ENCODE measurements at places on chromosomes 11 and 22.

GRCh38 chr11:73384872-73385689 lies 8.9 kb downstream of the RELT start:
- DNase-seq: peak; percentile 84

- no peak for DNase-seq
These were observed 36.4 kb downstream of the PACSIN2 start for GRCh38 chr22:42978453-42979103.

DNA sequence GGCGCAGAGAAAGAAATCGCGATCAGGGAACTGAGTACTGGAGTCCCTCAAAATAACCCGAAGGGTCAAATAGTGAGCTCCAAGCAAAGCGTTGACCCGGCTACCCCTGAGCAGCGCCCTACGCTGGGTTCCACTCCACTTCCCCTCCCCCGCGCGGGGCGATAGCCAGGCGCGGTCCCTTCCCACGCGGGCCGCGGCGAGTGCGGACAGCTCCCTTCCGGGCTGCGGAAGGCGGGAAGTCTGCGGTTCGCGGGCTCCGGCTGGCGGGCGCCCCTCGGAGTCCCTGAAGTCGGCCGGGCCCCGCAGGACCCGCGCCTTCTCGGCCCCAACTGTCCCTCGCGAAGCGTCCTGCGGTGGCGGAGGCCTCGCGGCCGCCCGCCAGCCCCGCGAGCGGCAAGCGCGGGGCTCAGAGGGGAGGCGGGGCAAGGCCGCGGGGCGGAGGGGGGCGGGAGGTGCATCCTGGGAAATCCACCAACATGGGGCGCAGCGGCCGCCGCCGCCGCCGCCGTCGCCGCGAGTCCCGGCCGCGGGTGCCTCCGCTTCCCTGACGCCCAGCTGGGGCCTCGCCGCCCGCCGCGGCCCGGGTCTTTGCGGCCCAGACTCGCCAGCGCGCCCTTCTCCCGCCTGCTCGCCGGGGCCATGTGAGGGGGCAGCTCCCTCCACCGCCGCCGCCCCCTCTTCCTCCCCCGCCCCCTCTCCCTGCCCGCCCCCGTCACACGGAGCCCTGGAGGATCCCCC lies at the start of gene QSER1:
Gene QSER1 (plus strand): TSS at position 457 of the 738 bp plus-strand sequence. CDS start 315 bp downstream, outside the sequence.
- peak; percentile 77 for DNase-seq

- no peak for DNase-seq
These were observed at the start of gene MYO7A for GRCh38 chr11:77127920-77128691. Gene MYO7A (plus strand): TSS chr11:77128246. CDS start chr11:77130635, 2,389 bp downstream.

DNA sequence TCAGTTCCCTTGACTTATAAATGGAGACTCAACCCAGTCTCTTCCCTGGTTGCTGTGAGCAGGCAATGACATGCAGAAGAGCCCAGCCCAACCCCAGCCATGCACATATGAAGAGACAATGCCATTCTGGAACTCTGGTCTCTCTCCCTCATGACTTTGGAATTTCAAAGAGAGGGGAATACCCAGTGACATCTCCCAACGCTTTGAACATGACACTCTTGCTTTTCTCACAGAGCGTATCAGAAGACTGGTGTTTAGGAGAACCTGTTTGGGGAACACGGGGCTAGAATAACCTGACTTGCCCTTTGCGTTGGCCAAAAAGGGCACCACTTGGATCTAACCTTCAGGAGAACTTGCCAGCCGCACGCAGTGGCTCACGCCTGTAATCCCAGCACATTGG lies 12.9 kb downstream of the RANGAP1 start:
- DNase-seq: no peak

DNA sequence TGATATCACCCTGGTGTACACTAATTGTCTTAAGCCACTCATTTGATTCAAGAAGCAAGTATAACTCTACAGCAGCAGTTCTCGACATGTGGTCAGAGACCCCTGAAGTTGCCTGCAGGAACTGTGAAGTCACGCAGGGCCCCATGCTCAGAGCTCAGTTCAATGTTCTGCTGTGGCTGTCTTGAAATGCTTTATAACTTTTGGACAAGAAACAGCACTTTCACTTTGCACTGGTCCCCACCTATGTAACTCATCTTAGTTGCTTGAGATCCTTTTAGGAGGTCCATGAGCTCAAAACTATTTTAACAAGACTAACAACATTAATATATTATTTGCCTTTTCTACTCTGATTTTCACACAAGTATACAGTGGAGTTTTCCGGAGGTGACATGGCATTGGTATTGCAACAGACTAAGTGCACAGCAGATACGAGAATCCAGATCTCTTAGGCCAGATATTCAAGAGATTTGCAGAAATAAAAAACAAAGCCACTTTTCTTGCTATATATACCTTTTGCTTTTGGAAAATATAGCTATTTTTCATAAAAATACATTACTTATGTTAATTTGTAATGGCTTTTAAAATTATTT lies 64.8 kb downstream of the PRR5L start:
- DNase-seq: no peak

DNA sequence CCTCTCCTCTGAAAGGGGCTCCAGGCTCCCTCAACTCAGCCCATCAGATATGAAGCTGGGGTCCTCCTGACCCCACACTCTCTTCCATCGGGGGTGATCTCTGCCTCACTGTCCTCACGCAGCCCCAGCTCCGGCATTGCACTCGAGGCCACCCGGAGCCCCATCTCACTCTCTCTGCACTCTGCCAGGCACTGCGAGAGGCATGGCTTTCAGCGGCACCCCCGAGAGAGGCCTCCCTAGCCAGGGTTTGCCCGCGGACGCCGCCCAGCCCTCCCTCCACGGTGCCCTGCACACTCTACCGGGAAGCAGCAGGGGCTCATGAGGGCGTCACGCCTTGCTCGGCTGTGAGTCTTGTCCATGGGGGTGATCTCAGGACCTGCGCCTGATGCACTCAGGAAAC lies 436.2 kb downstream of the BRD1 start:
- no peak for DNase-seq

GRCh38 chr11:28346721-28347120 lies 238.5 kb downstream of the METTL15 start:
- DNase-seq: no peak

GRCh38 chr22:24128631-24129262 lies 52.5 kb upstream of the SUSD2 start:
- no peak for DNase-seq

DNA sequence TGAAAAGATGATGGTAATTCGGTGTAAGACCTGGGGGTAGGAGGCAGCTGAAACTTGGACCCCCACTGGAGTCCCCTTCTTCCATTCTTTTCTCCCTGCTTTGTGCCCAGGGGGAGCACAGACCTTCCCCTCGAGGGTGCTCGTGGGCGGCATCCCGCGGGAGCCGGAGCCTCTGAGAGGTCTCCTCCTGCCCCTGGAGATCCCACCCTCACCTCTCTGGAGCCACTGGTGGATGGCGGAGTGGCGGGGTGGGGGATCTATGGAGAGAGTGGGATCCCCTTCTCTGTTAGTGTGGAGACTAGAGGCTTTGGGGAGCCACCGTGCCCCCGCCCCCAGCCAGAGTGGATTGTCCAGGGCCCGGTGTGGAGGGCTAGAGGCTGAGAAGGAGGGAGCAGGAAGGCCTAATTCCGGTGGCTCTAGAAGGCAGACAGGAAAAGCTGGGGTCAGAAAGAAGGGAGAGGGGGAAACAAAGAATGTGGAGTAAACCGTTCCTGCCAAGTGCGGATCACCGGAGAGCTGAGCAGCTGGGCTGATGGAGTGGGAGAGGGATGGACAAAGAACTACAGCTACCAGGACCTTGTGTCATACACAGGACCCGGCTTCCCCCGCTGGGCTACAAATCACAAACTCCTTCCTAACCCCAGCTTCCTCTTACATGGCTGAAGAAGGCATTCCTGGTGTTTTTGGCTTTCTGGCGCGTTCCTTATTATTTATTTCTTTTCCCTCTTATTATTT lies 41.9 kb downstream of the KCNJ1 start:
- DNase-seq: no peak

GRCh38 chr11:46338988-46339666 lies 8.1 kb upstream of the DGKZ start:
- no peak for DNase-seq

GRCh38 chr22:39959640-39960447 lies at the start of gene TMA7B:
Gene TMA7B (plus strand): TSS chr22:39960397. CDS start chr22:39964375, 3,978 bp downstream.
- DNase-seq: no peak

DNA sequence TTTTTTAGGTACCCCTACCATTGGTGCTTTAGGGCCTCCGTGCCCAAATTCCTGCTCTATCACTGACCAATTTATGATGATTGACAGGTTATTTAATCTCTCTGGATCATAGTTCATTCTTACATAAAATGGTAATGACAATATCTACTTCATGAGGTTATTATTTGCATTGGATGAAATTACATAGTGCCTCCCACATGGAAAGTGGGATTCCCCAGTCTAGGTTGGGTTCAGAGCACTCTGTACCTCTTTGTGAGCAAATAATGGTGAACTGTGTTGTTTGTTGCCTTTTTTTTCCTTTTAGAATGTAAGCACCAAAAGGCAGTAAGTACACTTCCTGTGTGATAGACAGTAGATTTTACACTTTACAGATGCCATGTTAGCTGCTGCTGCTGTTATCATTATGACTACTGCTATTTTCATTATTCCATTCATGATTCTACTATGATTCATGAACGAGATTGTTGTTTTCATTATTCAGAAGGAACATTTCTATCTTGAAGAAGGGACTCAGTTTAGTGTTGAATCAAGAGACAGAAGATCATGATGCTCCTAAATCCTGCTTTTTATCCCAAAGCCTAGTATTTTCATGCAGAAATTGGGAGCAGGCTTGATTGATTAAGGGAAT lies 100.8 kb downstream of the ALX4 start:
- no peak for DNase-seq

DNA sequence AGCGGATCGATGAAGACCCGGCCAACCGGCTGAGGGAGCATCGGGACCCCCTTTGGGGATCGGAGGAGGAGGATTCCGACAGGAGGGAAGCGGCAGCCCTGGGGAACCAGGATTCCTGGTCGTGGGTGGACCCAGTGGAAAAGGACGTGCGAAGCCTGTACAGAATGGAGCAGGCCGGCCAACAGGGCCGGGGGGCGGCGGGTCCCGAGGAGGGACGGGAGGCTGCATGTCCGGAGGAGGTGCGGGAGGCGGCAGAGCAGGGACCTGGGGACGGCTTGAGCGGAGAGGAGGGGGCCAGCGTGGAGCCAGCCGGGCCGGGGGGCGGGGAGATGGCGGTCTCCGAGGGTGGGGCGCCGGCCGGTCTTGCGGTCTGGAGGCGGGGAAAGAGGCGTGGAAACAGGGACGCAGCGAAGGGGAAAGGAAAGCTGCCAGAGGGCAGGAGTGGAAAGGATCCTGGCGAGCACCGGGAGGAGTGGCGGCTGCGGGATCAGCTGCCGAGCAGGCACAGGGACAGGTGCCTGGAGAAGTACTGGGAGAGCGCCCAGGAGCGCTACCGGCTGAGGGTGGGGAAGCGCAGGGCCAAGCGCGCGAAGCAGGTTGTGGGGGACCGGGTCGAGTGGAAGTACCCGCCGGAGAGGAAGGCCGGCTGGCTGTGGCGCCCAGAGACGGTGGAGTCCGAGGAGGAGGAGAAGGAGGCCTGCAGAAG lies at the start of gene ANO5:
Gene ANO5 (plus strand): TSS at position 444 of the 706 bp plus-strand sequence. CDS start 408 bp downstream, outside the sequence.
- peak; percentile 37 for DNase-seq

DNA sequence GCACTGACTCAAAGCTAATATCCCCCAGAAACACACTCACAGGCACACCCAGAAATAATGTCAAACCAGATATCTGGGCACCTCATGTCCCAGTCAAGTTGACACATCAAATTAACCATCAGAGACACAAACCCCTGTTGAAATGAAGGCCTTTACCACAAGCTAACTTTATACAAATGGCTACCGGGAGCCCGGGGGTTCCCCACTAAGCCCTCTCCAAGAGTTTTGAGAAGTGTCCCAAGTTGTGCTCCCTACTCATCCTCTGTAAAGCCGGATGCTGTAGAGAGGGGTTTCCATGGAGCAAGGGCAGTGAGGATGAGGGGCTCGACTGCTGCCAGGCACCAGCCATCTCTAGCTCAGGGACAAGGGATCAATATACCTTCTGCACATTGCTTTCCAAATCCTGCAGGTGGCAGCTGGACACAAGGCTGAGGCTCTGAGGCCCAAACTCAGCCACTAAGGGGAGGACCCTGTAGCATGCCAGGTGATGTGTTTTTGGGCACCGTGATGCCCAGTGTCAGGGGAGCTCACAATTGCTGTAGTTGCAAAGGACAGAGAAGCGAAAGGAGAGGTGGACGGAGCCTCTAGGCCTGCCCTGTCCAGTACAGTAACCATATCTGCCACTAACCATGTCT lies 145.7 kb downstream of the TTC17 start:
- no peak for DNase-seq

GRCh38 chr11:23336961-23337360 lies 476.7 kb upstream of the CCDC179 start:
- no peak for DNase-seq

GRCh38 chr11:534396-535209 lies 773 bp downstream of the HRAS start:
- DNase-seq: no peak

DNA sequence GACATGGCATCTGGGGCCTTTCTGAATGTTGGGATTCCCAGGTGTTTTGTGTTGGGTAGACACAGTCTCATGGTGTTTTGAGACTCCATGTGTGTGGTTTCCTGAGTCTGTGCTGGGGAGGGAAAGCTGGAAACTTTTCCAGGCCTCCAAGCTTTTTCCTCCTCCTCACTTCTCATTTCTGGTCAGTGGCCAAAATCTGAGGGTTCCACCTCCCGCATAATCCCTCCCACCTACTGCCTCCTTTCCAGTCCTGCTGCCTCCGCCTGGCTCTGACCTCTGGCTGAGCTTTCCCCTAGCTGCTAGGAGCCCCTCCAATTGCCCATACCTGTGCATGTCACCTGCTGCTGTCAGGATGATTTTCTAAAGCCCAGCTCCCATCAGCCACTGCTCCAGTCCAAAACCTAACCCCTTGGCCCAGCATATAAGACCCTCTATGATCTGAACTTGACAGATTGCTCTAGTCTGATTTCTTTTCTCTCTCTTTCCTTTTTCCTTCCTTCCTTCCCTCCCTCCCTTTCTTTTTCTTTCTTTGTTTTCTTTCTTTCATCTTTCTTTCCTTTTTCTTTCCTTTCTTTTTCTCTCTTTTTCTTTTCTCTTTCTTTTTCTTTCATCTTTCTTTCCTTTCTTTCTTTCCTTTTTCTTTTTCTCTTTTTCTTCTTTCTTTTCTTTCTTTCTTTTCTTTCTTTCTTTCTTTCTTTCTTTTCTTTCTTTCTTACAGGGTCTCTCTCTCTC lies 51.4 kb upstream of the NECTIN1 start:
- DNase-seq: no peak

GRCh38 chr22:38879961-38880360 lies 7.9 kb upstream of the CBX6 start:
- no peak for DNase-seq

- DNase-seq: no peak
These were observed at the start of gene CASP4 for GRCh38 chr11:104968355-104968855. Gene CASP4 (minus strand): TSS chr11:104968574. CDS start chr11:104968525, 49 bp downstream.

DNA sequence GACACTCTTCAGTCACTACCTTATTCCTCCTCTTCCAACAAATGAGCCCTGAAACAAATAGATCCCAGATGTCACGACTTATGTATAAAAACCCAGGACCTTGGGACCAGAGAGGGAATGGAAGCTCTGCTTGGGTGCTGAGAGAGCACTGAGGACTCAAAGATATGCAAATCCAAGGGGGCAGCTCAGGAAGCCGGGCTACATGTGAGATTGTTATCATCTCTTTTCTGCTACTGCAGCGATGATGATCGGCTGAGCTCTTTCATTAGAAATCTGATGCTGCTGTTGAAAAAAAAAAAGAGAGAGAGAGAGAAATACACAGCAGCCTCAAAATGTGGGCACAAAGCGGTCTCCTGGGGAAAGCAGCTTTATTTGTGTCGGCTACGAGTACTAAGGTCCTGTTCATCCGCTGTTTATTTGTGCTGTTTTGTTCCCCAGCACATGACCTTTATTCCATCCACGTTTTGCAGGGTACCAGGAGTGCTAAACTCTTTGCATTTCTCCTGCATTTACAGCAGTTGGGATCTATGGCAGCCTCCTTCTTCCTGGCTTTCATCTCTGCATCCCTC lies 120.2 kb downstream of the TRIM29 start:
- DNase-seq: no peak

GRCh38 chr11:24747275-24748251 lies 250.7 kb downstream of the LUZP2 start:
- no peak for DNase-seq

All from GM12892 (cell line).